ENCODE measurements at places on chromosomes 7 and 10. TPM values are rescaled to one million over a fixed set of nuclear protein-coding genes. Genes with fewer than 3 reads are reported as not detected.

Gene OR2A14
- not detected for total RNA-seq

Gene GNAT3
- total RNA-seq, result not detected

Gene POMZP3
- 8.1 TPM for total RNA-seq

Gene HTRA1
- 386 TPM for total RNA-seq

Gene NAT16
- not detected for total RNA-seq

Gene EIF4EBP2
- 60.5 TPM for total RNA-seq
